HAP-1 (cell line): ENCODE measurements at places on chromosomes 11 and 22.

- DNase-seq = no peak
Observed at GRCh38 chr11:130761560-130762220, 154.6 kb downstream of the SNX19 start.

DNA sequence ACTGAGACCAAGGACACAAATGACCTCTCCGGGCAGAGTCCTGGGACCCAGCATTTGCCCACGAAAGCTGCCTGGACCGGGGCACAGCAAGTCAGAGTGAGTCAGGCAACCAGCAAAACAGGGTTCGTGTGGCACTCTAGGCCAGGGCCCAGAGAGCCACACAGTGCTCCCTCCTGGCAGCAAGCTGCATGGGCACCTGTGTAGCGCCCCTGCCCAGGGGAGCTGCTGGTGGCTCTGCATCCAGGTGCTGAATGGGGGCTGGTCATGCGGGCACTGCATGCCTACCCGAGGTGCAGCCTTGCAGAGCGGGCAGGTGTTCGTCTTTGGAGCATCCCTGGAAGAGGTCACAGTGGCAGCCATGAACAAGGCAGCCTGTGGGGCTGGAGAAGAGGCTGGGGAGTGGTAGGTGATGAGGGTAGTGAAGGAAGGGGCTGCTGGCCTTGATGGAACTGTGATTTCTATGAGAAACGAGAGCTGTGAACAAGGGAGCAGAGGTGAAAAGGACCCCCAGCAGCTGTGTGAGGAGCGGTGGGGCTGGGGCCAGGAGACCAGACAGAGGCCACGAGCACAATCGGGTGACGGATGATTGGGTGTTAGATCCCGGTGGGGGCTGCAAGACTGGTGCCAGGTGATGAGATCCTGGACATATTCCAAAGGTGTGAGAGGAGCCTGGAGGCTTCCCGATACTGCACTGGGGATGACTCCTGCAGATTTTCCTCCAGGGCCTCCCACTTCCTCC is 63.3 kb downstream of the DGCR2 start:
- no peak for DNase-seq

- DNase-seq = no peak
Observed at GRCh38 chr11:93131709-93132108, 66.1 kb downstream of the SLC36A4 start.

DNA sequence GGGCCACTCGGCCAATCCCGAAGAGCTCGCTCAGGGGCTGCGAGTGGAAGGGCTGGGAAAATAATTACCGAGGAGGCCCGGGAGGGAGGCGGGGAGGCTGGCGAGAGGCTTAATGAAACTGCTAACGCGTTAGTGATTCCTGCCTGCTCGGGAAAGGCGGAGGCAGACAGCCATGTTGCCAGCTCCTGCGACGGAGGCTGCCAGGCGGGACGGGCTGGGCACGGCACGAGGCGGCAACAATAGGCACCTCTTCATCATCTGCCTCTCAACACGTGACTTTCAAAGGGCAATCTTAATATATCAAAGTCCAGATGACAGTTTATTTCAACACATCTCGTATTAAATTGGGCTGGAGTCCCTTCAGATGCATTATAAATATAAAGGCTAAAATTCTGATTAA is 68.0 kb upstream of the TCF20 start:
- DNase-seq = no peak

- no peak for DNase-seq
Observed at GRCh38 chr11:73274722-73275380, 2.7 kb downstream of the P2RY6 start.

GRCh38 chr22:22938672-22939587 is 51.3 kb downstream of the IGLL5 start:
- no peak for DNase-seq

GRCh38 chr11:75583718-75584658 is 21.9 kb downstream of the SERPINH1 start:
- peak; percentile 51 for DNase-seq

DNA sequence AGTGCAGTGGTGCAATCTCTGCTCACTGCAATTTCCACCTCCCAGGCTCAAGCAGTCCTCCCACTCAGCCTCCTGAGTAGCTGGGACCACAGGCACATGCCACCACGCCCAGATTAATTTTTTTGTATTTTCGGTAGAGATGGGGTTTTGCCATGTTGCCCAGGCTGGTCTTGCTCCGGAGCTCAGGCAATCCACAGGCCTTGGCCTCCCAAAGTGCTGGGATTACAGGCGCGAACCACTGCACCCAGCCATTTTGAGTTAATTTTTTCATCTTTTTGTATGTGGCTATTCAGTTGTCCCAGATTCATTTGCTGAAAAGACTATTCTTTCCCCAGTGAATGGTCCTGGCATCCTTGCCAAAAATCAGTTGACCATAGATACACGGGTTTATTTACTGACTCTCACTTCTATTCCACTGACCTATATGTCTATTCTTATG is 63.6 kb downstream of the MAPK1 start:
- no peak for DNase-seq

DNA sequence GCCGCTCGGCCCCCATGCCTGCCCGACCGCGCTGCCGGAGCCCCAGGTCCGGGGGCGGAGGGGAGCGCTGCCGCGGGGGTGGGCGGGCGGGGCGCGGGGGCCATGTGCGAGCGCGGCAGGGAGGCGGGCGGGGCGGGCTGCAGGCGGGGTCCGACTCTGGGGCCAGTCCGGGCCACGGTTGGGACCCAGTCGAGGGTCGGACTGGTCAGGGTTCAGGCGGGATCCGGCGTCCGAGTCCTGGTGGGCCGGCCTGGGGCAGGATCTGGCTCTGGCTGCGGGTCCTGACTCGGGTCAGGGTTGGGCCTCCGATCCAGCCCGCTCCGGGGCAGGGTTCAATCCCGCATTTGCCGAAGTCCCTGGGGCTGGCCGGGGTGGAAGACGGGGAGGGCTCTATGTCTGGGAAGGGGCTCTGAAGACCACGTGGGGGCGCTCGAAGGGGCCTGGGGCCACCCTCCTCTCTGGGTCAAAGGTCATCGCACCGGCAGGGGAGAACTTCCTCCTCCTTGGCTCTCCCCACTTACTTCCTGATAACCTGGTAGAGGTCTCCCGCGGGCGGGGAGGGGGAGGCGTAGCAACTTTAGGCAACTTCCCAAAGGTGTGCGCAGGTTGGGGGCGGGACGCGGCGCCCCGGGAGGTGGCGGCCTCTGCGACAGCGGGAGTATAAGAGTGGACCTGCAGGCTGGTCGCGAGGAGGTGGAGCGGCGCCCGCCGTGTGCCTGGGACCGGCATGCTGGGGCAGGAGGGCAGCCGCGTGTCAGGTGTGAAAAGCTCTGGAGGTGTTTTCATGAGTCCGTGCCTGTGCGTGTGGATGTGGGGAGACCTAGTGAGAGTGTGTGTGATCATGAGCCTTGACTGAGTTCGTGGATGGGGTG is 603 bp downstream of the ESRRA start:
- peak; percentile 85 for DNase-seq

DNA sequence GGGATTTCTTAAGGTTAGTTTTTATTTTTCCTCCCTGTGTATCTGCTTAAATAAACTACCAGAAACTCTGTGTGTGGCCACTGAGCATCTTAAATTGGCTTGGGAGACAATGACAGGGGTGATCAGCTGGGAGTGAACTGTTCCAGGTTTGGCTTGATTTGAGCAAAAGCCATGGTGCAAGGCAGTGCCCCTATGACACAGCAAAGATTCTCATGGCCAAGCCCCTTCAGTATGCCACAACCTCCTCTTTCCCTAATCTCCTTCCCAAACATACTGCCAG is 370.5 kb downstream of the SOX6 start:
- DNase-seq = no peak

DNA sequence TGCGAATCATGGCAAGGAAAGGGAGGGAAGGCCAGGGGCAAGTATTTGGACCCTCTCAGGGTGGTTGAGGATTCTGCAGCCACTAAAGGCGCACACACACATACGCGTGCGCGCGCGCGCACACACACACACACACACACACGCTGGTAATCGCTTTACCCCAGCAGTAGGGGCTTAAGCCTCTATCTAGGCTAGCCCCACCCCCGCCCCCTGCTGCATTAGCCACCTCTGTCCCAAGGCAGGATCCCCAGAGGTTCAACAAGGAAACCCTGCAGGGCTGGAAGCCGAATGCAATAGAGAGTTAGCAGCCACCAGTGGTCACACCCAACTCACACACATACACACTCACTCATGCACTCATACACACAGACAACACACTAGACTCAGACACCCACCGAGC is 28.6 kb upstream of the ELFN2 start:
- no peak for DNase-seq

DNA sequence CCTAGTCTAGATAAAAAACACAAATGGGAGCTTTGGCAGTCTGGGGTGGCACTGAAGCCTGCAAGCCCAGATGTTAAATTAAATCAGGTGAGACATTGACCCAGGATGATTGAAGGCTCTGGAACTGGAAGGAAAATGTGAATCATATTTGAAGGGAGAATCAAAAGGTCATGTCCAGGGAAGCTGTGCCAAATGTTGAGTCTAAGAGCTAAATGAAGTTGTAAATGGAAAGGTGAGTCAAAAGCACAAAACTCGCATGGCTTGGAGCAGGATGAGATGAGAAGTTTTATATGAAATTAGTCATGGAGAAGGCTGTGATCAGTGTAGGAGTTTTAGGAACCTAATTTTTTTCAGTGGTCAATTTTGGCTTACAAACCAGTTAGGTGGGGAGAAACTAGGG is 301.1 kb downstream of the BLID start:
- DNase-seq = no peak

DNA sequence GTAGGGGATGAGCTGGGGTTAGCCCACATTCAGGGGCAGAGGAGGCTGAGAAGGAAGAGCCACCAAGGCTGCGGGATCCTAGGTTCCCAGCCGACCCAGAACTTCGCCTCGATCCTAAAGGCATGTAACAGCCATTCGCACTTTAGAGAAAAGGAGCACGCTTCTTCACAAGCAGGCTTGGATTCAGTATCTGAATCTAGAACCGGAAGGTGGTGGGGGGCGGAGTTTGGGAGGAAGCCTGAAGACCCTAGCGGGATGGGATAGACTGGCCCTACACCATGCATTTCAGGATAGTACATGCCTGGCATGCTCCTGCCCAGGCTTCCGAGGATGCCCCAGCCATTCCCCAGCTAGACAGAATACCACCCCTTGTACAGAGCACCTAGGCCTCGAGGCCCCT is 4.4 kb downstream of the SCARF2 start:
- no peak for DNase-seq

- DNase-seq = no peak
Observed at GRCh38 chr11:11387622-11388305, 34.7 kb upstream of the CSNK2A3 start.

- no peak for DNase-seq
Observed at GRCh38 chr11:33320016-33320813, 63.0 kb downstream of the HIPK3 start.

- DNase-seq = no peak
Observed at GRCh38 chr11:47539681-47540039, 13.3 kb downstream of the CELF1 start.

- peak; percentile 29 for DNase-seq
Observed at GRCh38 chr22:32389685-32390084, 22.4 kb downstream of the RTCB start.

DNA sequence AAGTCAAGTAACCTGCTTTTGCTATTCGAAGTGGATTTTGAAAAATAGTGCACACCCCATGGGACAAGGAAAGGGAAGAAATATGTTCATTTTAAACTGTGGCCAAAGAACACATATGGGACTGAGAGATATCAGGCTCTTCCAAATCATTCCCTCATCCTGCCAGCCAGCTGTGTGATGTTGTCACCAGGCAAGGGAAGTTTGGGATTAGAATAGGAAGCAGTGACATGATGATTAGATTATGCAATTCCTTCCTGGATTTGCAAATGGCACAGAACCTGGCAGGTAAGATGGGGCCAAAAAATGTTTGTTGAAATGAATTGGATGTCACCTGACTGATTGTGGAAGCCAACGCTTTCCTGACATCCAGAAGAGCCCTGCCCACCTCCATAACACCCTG is 4.9 kb upstream of the SCN3B start:
- DNase-seq = no peak

DNA sequence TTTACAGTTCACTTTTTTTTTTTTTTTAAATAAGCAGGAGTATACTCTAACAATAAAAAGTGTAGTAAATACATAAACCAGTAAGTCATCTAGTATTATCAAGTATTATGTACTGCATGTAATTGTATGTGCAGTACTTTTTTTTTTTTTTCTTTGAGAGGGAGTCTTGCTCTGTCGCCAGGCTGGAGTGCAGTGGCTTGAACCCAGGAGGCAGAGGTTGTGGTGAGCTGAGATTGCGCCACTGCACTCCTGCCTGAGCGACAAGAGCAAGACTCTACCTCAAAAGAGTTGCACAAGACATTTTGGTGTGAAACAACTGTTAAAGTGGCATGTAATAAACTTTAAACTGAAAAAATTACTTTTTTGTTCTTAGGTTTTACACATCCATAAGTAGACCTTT is 16.7 kb downstream of the BCL2L13 start:
- no peak for DNase-seq

DNA sequence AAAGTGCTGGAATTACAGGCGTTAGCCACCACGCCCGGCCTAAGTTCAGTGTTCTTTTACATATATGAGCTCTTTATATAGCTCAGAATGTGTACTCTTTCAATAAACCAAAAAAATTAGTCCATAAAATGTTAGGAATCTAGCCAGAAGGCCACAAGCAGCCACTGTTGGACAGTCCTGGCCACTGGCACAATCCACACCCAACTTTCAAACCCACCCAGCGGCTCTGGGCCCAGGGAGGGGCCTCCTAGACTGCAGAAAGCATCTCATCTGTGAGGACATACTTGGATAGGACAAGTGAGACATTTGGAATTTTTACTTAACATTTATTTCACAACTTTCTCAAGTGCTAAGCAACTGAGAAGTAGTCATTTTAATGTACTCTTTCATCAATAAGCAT is 6.4 kb downstream of the PACSIN2 start:
- no peak for DNase-seq

GRCh38 chr11:77093987-77094840 is 8.4 kb upstream of the OMP start:
- no peak for DNase-seq

DNA sequence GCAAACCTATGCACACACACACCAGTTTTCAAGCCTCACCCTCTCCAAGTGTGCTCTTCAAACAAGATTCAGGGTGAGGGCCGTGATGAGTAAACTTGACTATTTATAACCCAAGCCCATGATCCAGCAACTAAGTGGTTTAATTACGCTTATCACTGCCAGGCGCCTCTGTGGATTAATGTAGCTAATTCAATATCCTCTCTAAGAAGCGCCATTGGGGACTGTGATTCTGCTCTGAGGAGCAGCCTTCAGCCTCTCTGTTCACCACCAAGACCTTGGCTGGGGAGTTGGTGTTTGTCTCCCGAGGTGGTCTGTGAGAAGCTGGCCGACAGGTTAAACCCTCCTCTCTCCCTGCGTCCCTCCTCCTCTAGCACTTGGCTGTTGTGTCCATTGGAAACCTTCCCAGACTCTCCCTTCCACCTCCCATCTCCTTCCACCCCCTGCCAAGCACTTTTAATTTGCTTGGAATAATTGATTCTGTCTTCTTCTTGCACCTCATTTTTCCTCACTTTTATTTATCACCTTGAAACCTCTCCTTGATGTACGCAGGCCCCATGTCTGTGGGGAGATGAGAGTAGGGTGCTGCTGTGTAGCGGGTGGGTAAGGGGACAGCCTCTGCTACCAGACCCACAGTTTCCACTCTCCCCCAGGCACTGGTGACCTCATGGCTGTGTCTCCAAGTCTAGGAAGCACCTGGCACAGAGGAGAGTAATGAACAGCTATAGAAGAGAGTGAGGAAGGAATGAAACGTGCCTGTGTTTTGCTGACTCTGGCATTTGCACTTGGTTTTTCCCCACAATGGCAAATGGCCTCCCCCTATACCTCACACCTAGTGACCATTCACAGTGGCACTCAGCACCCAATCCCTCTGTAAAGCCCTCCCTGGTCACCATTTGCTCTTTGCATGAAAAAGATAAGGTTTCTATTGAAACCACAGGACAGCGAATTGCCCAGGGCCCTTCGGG is 236.6 kb downstream of the GRIK4 start:
- DNase-seq = no peak

- DNase-seq = no peak
Observed at GRCh38 chr11:104161751-104162450, 2.0 kb downstream of the PDGFD start.
